Islet precursor cell (in vitro differentiated cells): ENCODE measurements at places on chromosomes 3 and 15.

GRCh38 chr15:67187351-67187854 lies 67.1 kb downstream of the AAGAB start:
- DNase-seq: no peak

GRCh38 chr3:142857056-142857455 lies 31.8 kb downstream of the PCOLCE2 start:
- peak; percentile 79 for DNase-seq

- DNase-seq: no peak
These were observed 79.8 kb downstream of the LIPC start for GRCh38 chr15:58511599-58511987.

GRCh38 chr15:83200589-83200988 lies 7.0 kb downstream of the HDGFL3 start:
- no peak for DNase-seq

GRCh38 chr3:121870717-121871116 lies 23.5 kb upstream of the SLC15A2 start:
- DNase-seq: no peak

GRCh38 chr3:12679468-12679867 lies 15.6 kb upstream of the RAF1 start:
- peak; percentile 96 for DNase-seq

DNA sequence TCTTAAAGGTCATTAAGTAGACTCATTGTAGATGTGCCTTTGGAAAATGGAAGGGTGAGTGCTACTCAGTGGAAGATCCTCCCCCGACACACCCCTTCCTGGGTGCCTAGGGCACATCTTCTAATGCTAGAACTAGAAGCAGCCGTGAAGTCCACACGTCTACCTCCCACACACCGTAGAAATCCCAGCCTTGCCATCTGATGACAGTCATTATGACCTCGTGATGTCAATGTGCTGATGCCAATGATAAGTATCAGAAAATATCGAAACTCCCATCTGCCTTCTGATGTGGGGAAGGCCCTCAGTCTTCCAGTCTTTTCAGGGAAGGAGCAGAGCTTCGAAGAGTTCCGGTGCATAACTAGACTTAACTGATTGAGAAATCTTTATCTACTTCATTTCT lies 282.1 kb upstream of the ROPN1 start:
- DNase-seq: no peak

GRCh38 chr15:80419546-80419945 lies 15.4 kb downstream of the ARNT2 start:
- DNase-seq: peak; percentile 28
